Activated CD8-positive, alpha-beta memory T cell treated with anti-CD3 and anti-CD28 coated beads, Interleukin-2, amount 10 ng/mL, durations not matched to agents 7 days and 5 days (primary cell): ENCODE measurements at places on chromosomes 11 and 22.

- H3K4me1 ChIP-seq = no peaks in the 10 kb centered on the region
- H3K36me3 ChIP-seq = no peaks in the 10 kb centered on the region
- no peak overlapping the region for H3K4me3 ChIP-seq
Measured at GRCh38 chr22:46490538-46490937, 46.9 kb downstream of the CELSR1 start.

DNA sequence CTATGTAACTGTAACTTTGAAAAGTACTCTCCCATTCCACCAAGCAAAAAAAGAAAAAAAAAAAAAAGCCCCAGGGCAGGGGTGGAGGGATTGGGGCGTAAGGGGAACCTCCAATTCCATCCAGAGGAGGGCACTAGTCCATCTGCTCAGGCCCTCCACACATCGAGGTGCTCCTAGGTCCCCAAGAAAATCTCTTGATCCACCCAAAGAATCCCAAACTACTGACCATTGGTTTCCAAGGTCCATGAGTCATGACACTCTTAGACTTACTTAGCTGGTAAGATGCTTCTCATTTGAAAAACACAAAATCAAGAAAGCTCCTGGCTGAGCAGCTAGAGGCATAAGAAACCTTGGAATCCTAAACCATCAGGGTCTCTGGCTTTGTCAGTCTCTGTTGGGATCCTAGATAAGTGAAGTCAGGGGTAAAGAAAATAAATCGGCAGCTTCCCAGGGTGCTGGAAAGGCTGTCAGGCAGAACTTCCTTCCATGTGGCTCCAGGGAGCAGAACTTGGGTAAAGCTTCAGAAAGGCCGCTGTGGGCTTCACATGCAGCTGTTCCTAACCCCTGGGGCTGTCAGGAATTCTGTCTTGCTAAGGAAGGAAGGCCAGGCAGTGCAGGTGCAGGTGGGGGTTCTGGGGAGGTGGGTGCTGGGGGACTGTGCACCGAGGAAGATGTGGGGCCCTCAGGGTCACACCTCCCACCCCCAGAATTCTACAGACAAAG, 49.4 kb upstream of the ADA2 start:
- H3K27ac ChIP-seq = no peak overlapping the region
- H3K27me3 ChIP-seq = no peaks in the 10 kb centered on the region
- peaks cover 34% of the 10 kb centered on the region for H3K4me1 ChIP-seq
- no peak for DNase-seq

DNA sequence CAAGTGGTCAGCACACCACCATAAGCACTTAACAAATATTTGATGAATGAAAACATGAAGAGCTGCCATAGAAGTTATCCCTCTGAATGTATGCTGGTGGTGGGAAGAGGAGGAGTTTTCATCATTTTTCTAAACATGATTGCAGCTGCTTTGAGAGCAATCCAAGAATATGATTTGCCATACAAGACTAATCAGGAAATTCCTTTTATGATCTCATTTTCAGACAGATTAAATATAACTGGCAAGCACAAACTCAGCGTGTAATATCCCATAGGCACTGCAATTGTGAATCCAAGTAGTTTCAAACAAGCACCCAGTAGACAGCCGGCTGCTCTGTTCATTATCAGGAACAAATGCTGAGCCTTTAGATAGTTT, 505.7 kb upstream of the LUZP2 start:
- no peak overlapping the region for H3K27ac ChIP-seq
- H3K4me1 ChIP-seq = no peaks in the 10 kb centered on the region
- H3K4me3 ChIP-seq = no peak overlapping the region
- DNase-seq = no peak

DNA sequence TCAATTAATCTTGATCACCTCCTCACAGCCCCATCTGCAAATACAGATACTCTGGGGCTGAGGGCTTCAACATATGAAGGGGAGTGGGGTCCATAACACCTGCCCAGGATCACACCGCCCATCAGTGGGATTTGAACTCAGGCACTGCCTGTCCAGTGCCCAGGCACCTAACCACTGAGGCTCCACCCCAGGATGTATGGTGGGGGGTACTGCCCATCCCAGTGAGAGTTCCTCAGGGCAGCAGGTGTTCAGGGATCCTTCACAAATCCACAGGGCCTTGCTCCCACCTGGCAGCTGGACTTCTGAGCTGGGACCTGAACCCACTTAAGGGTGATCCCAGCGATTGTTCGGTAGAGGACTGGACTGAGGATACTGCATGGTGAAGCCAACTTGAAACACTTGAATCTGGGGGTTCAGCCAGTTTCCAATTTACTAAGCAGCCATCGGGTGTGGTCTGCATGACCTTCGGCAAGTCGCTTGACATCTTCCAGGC, 33.3 kb downstream of the PRDM11 start:
- peak overlapping the region; percentile 60 for H3K4me3 ChIP-seq
- H3K27ac ChIP-seq = no peak overlapping the region
- DNase-seq = no peak
- H3K36me3 ChIP-seq = no peaks in the 10 kb centered on the region
- H3K4me1 ChIP-seq = peaks cover 4% of the 10 kb centered on the region

DNA sequence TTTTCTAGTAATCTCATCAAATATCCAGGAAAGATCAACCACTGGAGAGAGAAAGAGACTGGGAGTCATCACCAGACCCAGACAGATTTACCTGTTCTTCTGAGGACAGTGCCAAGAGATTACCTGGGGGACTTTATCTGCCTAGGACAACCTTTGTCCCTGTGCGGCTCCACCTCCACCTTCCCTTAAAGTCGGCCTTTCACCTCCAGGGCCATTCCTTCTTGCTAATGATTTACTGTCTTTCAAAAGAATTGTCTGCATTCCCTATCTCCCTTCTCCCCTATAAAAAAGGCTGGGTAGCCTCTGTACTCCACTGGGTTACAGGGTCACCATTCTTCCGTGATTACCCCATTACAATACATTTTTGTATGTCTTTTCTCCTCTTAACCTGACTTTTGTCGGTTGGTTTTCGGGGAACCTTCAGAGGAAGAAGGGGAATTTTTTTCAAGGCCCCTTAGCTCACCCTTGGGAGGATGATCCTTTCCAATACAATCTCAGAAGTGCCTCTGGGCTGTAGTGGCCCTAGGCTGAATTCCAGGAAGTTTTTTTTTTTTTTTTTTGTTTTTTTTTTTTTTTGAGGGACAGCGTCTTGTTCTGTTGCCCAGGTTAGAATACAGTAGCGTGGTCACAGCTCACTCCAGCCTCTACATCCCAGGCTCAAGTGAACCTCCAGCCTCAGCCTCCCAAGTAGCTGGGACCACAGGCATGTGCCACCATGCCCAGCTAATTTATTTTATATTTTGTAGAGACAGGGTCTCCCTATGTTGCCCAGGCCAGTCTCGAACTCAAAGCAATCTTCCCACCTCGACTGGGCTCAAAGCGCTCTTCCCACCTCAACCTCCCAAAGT, 1.5 kb upstream of the HMOX1 start:
- H3K4me3 ChIP-seq = no peak overlapping the region
- peaks cover 33% of the 10 kb centered on the region for H3K27me3 ChIP-seq
- no peak for DNase-seq
- H3K36me3 ChIP-seq = no peaks in the 10 kb centered on the region
- H3K27ac ChIP-seq = no peak overlapping the region

GRCh38 chr22:43262990-43263644, 76.2 kb upstream of the TTLL12 start:
- DNase-seq = peak; percentile 83
- H3K4me3 ChIP-seq = peak overlapping the region; percentile 68
- H3K27me3 ChIP-seq = peaks cover 4% of the 10 kb centered on the region
- peaks cover 31% of the 10 kb centered on the region for H3K4me1 ChIP-seq
- peak overlapping the region; percentile 92 for H3K27ac ChIP-seq

GRCh38 chr11:67586568-67587250, 3.1 kb downstream of the GSTP1 start:
- H3K27me3 ChIP-seq = peaks cover 5% of the 10 kb centered on the region
- H3K4me1 ChIP-seq = peaks cover 38% of the 10 kb centered on the region
- H3K36me3 ChIP-seq = peaks cover 31% of the 10 kb centered on the region
- no peak overlapping the region for H3K27ac ChIP-seq

GRCh38 chr11:128036006-128036405, 551.4 kb downstream of the ETS1 start:
- H3K4me1 ChIP-seq = peaks cover 32% of the 10 kb centered on the region
- H3K4me3 ChIP-seq = no peak overlapping the region
- no peak overlapping the region for H3K27ac ChIP-seq
- no peaks in the 10 kb centered on the region for H3K27me3 ChIP-seq

DNA sequence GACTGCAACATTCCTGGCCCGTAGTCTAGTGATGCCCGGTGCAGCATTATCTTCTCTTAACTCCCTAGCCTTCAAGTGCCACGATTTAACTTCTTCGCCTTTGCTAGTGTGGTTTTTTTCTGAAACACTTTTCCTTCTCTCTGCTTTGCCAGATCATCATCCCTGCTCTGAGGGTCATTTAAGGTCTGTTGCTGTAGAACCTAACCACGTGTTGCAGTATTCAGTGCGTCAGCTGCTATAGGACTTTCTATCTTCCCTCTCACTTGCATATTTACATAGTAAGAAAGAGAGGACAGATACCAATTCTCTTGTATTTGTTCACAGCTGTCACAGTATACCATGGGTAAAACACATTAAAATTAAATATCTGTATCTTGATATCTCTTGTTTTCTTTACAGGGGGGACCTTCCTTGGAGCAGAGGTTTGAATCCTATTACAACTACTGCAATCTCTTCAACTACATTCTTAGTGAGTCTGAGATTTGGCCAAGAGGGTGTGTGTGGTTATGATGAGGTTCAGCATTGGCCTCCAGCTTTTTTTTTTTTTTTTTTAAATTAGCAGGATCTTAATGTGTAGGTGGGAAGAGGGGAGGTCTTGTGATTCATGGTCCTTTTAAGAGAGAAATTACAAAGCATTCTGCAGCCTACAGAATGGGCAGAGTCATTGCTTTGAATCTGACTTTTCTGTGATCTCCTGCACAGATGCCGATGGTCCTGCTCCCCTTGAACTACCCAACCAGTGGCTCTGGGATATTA, 13.5 kb downstream of the EIF3L start:
- DNase-seq = no peak
- no peak overlapping the region for H3K4me3 ChIP-seq
- H3K4me1 ChIP-seq = peaks cover 3% of the 10 kb centered on the region
- H3K27me3 ChIP-seq = no peaks in the 10 kb centered on the region
- peaks cover 54% of the 10 kb centered on the region for H3K36me3 ChIP-seq

DNA sequence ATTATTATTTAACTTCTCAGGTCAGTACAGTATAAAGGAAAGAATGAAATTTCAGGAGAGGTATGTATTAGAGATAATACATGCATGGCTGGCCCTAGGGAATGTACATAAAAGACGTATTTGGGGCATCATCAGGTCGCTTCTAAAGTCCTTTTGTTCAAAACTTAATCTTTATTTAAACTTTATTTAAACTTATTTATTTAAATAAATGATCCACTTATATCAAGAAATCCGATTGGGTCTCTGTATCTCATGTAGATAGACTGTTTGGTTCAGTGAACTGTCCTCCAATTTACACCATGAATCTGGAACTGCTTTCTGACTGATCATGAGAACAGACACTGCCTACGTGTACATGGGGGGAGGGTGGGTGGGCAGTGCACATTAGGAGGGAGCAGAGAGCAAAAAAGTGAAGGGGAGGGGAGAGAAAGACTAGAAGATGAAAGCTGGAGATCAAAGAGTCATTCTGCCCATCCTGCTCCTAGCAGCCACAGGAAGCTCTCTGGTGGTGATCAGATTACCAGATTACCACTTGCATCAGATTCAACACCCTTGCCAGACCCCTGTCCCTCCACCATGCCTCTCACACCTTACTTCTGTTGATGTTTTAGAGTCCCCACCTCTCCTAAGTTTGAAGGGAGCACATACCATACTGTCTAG, 92.1 kb upstream of the MTMR2 start:
- H3K27me3 ChIP-seq = no peaks in the 10 kb centered on the region
- peaks cover 50% of the 10 kb centered on the region for H3K4me1 ChIP-seq

GRCh38 chr22:45814198-45814597, 142.6 kb downstream of the ATXN10 start:
- H3K4me3 ChIP-seq = no peak overlapping the region
- no peaks in the 10 kb centered on the region for H3K27me3 ChIP-seq
- peaks cover 4% of the 10 kb centered on the region for H3K36me3 ChIP-seq
- no peaks in the 10 kb centered on the region for H3K4me1 ChIP-seq

DNA sequence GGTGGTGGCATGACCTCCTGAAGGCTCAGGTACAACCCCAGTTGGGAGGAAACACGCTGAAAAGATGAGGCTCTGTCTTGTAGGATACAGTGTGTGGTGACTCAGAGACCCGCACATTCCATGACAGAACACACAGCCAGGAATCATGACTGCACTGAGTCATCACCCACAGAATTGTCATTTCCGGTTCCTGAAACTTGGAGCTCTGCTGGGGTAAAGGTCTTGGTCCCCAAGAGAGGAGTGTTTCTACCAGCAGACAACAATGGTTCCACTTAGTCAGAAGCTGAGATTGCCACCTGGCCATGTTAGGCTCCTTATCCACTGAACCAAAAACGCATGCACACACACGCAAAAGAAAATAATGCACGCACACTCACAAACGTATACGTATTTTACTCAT, 31.5 kb upstream of the CYB5R3 start:
- peaks cover 1% of the 10 kb centered on the region for H3K36me3 ChIP-seq
- H3K4me3 ChIP-seq = no peak overlapping the region
- no peak for DNase-seq
- no peaks in the 10 kb centered on the region for H3K4me1 ChIP-seq
- H3K27me3 ChIP-seq = peaks cover 2% of the 10 kb centered on the region
- H3K27ac ChIP-seq = no peak overlapping the region

DNA sequence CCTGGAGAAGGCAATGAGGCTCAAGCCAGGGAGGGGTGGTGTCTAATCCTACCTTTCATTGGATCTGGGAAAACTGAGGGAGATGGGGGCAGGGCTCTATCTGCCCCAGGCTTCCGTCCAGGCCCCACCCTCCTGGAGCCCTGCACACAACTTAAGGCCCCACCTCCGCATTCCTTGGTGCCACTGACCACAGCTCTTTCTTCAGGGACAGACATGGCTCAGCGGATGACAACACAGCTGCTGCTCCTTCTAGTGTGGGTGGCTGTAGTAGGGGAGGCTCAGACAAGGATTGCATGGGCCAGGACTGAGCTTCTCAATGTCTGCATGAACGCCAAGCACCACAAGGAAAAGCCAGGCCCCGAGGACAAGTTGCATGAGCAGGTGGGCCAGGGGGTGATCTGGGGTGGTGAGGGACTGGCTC, at the start of gene FOLR1:
Gene FOLR1, plus strand, starts transcription at position 180 of the 421 bp plus-strand sequence. Its CDS starts 34 bp downstream, at position 214.
- no peaks in the 10 kb centered on the region for H3K4me1 ChIP-seq
- peaks cover 3% of the 10 kb centered on the region for H3K27me3 ChIP-seq
- DNase-seq = no peak
- no peak within 1 kb of the TSS for H3K27ac ChIP-seq
- H3K36me3 ChIP-seq = no peaks in the 10 kb centered on the region

- H3K4me1 ChIP-seq = no peaks in the 10 kb centered on the region
- no peak overlapping the region for H3K4me3 ChIP-seq
- H3K27me3 ChIP-seq = no peaks in the 10 kb centered on the region
- no peak overlapping the region for H3K27ac ChIP-seq
- H3K36me3 ChIP-seq = no peaks in the 10 kb centered on the region
Measured at GRCh38 chr22:48299124-48299523, 1528.5 kb downstream of the BRD1 start.

GRCh38 chr11:115220911-115221310, 283.3 kb downstream of the CADM1 start:
- no peak for DNase-seq
- H3K27me3 ChIP-seq = peaks cover 42% of the 10 kb centered on the region
- peaks cover 56% of the 10 kb centered on the region for H3K4me1 ChIP-seq
- H3K27ac ChIP-seq = no peak overlapping the region
- no peak overlapping the region for H3K4me3 ChIP-seq
- peaks cover 18% of the 10 kb centered on the region for H3K36me3 ChIP-seq
